Iris pigment epithelial cell (primary cell): ENCODE measurements at places on chromosomes 6 and 20.

GRCh38 chr20:32984196-32984595, 20.0 kb downstream of the SUN5 start:
- DNase-seq = no peak

DNA sequence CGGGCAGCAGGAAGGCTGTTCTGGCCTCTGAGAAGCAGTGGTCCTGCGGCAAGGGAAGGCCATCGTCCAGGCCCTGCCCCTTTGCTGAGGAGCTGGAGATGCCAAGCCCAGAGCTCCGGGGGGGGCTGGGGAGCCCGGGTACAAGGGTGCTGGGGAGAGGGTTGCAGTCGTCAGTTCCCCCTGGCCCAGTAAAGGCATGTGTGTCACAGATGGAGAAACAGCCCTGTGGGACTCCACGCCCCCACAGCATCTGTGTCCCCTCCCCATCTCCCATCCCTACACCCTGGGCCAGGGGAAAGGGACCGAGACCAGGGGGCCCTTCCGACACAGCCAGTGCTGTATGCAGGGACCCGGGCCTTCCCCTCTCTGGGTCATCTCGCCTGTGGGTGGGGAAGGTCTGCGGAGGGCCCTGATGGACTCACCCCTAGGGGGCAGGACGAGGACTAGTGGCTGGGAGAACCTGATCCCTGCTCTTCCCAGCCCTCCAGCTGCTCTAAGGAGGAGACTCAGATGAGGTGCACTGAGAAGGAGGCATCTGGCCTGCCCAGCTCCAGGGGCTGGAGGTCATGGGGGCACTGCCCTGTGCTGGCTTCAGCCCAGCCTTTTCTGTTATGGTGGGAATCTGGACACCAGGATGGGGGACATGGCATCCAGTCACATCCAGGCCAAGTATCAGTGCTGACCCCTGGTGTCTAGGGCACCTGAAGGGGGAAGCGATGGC, 609 bp downstream of the MYL9 start:
- DNase-seq = peak; percentile 67

GRCh38 chr20:1397710-1398109, 4.9 kb upstream of the FKBP1A start:
- DNase-seq = no peak

GRCh38 chr6:98092331-98092730, 742.0 kb upstream of the POU3F2 start:
- no peak for DNase-seq

DNA sequence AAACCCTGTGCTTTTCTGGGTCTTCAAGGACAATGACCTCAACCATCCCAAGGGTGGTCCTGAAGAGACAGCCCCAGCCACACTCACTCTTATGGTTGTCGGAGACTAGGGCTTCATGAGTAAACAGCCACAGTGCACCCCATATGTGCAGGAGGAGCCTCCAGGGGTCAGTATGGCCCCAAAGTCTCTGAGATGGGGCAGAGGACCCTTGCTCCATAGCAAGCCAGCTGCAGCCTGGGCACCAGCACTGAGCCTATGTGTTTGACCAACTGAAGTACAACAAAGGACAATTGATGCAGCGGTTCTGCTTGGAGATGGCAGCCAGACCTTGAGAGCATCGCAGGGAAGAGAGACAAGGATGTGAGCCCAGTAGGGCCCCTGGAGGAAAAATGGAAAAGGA, 112.2 kb downstream of the LRFN2 start:
- no peak for DNase-seq

DNA sequence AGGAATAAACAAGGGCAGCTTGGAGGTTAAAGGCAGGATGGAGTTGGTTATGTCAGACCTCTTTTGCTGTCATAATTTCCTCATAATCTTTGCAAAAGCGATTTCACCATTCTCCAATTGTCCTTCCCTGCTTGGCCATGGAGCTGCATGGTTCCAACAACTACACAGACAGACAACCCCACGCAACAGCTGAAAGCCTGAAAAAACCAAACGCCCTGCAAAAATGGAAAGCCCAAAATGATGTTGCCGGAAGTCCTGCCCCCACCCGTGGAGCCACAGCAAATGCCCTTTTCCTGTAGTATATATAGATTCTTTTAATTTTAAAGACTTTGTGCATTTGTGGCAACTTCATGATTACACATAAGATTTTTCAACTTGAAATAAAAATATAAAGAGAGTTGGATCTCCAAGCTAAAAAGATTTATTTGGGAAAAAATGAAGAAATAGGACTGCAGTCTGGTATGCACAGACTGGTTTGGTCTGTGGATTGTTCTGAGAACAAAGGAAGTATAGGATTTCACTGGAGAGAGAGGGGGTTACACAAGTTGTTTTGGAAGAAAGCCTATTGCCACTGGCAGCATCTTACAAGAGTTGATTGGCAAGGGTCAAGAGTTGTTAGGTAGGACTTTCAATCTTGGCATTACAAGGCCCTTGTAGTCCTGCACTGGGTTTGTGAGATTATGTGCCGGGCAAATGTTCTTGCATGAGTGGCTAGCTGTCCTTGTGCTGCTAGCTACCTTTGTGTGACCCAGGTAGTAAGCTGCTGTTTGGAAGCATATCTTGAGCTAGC, 190.0 kb downstream of the C6orf118 start:
- DNase-seq = no peak

- no peak for DNase-seq
Measured at GRCh38 chr6:14807130-14807529, 438.7 kb upstream of the JARID2 start.

- DNase-seq = no peak
Measured at GRCh38 chr6:151690303-151690702, 117.2 kb upstream of the ESR1 start.

DNA sequence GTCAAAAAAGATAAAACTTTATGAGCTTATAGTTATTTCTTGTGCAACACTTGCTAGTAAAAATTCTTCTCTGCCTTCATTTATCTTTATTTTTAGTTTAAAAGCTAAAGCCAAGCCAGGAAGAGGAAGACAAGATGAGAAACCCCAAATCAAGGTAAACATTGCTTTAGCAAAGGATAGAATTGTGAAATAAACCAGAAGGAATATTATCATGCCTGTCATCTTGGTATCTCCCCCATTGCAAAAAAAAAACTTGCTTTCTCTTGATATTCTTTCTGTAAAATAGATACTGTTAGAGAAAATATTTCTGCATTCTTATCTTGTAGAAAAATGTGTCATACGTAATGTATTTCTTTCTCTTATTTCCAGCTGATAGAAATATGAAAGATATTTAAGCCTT, 432.8 kb downstream of the GJA1 start:
- DNase-seq = peak; percentile 81

DNA sequence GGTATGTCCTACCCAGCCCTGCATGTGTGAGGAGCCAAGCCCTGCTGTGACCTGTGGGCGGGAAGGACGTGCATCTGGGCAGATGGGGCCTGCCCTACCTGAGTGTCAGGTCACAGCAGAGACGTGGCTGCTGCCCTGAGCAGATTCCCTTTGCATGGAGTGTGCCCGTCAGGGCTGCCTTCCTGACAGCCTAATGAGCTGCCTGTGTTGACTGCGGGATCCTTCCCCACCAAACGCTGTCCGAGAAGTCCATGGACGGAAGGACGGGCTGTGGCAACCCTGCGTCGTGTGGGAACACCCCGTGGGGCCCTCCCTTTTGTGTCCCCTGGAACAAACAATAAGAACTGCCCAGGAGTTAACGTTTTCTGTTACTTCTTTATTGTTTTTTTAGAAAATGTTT, 343.2 kb downstream of the CDH4 start:
- no peak for DNase-seq

GRCh38 chr6:37538107-37538506, 38.4 kb upstream of the CCDC167 start:
- DNase-seq = no peak

- DNase-seq = no peak
Measured at GRCh38 chr20:63279931-63280330, 7.3 kb downstream of the ARFGAP1 start.

- no peak for DNase-seq
Measured at GRCh38 chr6:118401325-118401975, 146.6 kb upstream of the PLN start.

GRCh38 chr20:4119854-4120209, 104.5 kb upstream of the RNF24 start:
- no peak for DNase-seq

DNA sequence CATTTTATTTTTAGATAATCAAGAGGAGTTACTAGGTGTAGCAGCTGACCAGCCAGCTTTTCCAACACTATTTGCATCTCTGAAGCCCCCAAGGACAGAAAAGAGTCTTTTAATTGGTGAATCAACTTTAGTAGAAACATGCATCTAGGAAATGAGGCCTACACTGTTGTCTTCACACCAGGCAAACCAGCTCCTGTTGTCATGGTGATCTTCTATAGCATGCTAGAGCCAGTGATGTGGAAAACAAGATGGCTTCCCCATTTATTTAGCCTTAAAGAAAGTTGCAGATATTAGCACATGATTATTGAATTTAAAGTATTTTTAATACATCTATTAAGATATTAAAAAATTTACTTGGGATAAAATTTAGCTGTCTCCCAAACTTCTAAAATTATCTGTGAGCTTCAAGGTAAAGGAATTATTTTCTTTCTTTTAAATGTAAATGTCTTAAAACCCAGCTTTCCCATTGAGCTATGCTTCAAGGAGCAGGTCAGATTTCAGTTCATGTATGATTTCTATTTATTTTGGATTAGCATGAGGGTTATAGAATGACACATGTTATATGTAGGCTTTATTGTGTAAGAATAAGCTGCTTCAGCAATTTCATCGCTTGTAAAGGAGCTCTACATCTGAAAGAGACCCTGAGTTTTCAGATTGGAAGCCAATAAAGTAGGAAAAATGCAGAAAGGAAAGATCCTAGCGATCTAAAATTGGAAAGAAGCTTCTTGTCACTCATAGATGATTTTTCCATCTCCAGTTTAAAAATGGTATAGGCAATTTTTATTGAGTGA, 564.9 kb upstream of the CITED2 start:
- no peak for DNase-seq

GRCh38 chr20:19729672-19730071, 28.4 kb upstream of the RIN2 start:
- no peak for DNase-seq

- DNase-seq = no peak
Measured at GRCh38 chr6:118335325-118335816, 212.7 kb upstream of the PLN start.

DNA sequence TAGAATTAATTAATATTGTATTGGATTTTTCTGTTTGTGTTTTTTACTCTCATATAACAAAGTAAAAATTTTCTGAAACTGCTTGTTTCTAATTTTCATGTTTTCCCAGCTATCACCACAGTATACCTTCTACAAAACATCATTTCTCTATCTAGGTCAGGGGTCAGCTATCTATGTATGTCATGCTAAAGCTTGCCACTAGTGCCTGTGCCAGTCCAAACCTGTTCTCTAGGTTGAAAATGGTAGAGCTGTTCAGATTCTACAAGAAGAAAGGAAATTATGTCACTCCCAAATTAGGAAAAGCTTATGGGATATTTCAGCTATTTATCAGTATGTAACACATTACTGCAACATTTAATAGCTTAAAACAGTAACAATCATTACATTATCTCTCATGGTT, 5.8 kb upstream of the ME1 start:
- no peak for DNase-seq

DNA sequence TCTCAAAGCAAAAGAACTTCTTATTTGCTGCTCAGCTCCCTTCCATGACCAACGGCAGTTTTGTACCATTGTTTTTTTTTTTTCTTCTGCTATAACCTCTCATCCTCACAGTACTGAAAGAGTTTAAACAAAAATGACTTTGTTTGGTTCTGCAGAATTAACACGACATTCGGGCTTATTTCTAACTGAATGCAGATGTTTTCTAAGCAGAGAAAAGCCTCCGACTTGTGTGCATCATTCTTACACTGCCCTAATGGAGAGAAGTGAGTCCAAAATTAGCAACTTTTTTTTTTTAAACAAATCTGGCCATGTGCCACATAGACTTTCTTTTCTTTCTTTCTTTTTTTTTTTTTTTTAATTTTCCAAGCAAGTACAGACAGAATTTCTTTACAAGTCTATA, 382.7 kb downstream of the HDGFL1 start:
- DNase-seq = no peak

DNA sequence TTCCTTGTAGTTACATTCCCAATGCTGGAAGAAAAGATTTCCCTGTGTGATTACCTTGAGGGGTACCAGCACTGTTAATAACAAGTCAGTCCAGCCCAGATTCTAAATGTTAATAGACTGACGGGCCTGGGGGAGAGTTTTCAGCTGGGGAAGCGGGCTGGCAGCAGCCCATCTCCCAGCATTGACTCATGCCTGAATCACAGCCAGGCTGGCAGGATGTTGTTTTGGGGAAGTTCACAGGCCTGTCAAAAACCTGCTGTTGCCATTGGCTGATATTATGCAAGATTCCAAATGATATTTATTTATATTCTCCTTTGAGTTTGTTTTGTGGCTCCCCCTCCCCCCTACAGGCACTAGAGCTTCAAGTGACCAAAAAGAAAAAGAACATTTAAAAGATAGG, 213.9 kb upstream of the CNR1 start:
- DNase-seq = peak; percentile 90

DNA sequence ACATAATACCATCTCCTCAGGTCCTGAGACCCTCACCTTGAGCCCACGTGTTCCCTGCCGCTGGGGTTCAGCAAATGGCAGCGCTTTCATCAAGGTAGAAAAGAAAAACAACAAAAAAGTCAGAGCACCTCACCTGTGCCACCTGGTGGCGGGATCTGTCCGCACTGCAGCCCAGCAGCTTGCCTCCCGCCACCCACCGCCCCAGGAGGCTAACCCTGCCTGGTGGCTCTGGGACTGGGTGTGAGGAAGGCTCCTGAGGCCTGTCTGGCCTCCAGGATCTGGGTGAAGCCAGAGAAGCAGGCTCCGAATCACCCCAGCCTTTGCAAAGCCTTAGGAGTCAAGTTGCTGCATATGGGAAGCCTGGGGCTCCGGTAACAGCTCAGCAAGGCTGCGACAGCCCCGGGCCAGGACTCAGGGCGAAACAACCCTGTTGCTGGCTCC, 270.8 kb downstream of the BMP7 start:
- DNase-seq = peak; percentile 6

GRCh38 chr20:49562311-49563014, 5.5 kb downstream of the PTGIS start:
- peak; percentile 78 for DNase-seq

DNA sequence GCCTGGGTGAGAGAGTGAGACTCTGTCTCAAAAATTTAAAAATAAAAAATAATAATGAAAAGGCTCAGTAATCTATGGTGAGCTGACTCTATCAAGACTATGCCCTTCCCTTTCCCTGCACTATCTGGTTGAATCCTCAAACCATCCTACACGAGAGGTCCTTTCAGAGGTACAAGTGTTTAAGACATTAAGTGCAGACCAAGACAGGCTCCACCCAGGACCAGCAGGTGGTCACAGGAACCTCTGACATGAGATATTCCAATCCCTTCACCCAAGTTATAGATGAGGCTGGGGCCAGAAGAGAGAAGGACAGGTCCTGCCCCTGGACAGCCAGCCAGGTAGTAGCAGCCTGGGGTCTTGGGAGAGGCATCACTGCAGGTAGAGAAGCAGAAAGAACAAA, 182.6 kb downstream of the NFATC2 start:
- DNase-seq = peak; percentile 54

- DNase-seq = no peak
Measured at GRCh38 chr6:113881478-113881980, 24.4 kb downstream of the MARCKS start.

DNA sequence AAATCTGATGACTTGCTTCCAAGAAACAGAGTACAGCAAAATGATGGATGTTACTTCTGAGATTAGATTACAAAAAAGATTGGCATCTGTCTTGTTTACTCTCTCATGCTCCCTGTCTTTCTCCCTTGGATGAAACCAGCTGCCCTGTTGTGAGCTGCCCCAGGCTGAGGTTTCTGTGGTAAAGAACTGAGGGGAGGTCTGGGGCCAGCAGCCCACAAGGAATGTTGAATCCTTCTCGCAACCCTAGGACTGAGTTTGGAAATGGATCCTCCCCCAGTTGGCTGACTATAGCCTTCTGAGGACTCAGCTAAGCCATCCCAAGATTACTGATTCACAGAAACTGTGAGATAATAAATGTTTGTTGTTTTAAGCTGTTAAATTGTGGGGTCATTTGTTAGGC, 5.6 kb upstream of the HECA start:
- peak; percentile 83 for DNase-seq
